ENCODE measurements at places on chromosomes 5 and 9.

DNA sequence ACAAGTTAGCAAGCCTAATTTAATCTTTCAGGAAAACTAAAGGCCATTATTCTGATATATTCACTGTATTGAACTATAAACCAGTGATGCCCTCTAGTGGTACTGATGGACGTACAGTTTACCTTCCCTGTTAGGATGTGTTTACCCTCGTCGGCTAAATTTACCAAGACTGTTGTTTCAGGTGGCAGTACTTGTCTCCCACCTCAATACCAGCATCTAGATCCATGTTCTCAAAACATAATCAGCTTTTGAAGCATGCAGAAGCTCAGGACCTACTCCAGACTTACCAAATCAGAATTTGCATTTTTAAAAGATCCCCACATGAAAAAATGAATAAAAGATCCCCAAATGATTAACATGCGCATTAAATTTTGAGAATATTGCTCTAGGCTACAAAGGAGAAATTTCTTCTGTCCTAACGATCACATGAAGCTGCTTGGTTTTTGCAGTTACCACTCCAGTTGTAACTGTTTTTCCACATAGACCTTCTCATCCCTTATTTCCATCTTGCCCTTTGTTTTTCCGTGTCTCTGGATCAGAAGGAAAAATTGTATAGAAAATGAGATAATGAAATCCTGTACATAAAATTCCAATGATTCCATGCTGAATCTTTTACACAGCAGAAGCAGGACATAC is 3.2 kb upstream of the BAAT start:
- no peak for DNase-seq

GRCh38 chr5:168992687-168993086 is 308.3 kb downstream of the SLIT3 start:
- no peak for DNase-seq

DNA sequence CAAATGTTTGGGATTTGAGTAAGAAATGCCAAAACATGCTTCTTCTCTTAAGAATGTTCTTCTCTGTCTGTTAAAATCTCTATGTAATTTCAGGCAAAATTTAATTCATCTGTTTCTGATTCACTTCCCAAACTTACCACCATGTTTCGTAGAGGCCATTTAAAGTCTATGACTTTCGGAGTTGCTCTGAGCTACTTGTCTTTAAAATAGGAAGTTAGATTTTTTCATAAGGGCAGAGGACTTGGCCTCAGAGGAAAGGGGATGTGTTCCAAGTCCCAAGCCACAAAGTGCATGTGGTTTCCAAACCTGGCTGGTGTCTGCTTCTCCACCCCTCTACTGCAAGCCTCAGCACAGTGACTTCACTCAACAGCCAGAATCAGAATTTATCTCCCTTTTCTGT is 111.3 kb upstream of the ADRA1B start:
- no peak for DNase-seq

DNA sequence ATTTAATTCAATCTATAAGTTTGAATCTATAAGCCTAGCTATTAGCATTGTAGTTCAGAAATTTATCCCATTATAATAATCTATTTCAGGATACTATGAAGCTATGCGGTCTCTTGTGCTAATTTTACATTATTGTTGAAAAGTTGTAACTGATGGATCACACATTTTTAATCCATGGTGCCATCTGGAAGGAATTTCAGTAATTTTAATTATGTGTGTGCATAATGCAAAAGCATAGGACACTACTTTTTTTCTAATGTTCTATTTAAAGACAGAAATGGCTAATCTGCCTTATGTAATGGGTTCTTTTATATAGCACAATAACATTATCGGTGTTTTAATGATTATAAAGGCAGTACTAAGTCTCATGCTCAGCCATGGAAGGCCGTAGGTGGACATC is 90.6 kb downstream of the HOMER1 start:
- DNase-seq: no peak

Data from activated T-helper 2 cell treated with anti-CD3 and anti-CD28 coated beads, Interferon-gamma antibody, Interleukin-2, Interleukin-4, amounts not matched to agents 10 μg/mL and 5 μg/mL and 100 μg/mL, durations not matched to agents 14 hours and 24 hours and 36 hours (primary cell).